ENCODE measurements at places on chromosomes 4 and X.
A peak's percentile ranks its signal among the peaks of the same experiment; 100 is the strongest.

GRCh38 chr4:164212134-164212533, 541.8 kb upstream of the SMIM31 start:
- DNase-seq, result no peak

DNA sequence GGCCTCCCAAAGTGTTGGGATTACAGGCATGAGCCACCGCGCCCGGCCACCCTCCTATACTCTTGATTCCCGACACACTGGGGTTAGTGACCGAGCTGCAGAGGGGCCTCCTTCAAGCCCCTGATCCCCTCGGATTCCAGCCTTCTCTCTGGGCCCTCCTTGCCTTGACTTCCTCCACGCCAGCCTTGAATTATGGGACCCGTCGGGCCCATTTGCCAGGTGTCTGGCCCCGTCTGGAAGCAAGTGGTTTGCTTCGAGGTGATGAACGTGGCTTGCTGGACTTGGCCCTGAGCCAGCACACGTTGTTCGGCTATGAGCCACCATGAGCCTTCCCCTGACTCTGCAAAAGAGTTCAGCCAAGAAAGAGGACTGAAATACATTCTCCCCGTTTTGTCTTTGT, 37.4 kb upstream of the GRPEL1 start:
- DNase-seq, result no peak

DNA sequence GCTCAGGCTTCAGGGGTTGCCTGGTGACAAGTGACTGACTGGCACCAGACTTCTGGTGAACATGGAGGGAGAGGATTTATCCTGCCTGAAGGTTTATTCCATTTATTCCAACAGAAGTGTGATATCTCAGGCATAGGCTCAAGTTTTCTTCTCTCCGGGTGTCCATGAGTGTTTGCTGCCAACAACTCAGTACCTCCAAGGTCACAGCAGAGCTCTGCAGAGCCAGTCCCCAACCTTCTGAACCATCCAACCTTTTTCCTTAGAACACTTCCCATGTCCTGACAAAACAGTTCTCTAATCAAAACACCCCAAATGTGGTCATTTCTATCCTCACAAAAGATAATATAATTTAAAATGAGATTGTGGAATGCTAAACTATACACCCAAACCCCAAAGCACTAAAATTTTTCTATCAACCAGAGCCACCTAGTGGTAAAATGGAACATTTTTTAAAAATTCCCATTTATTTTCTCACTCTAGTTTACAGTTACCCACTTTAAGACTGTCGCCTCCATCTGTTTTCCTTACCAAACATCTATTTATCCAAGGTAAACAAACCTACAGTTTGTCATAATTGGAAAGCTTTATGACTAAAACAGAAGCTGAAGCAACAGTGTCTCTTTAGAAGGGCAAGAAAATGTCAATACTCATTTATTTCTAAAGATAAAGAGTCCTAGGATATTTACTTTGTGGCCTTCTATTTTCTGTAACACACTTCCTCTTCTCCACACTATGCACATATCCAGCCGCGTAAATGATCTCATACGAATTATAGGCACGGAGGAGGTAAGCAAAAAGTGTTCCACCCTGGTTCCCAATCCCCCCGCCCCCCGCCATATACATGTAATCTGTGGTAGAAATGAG, 39.5 kb downstream of the TMEM154 start:
- DNase-seq, result no peak

GRCh38 chr4:76213415-76214176, at the start of gene SCARB2:
Gene SCARB2 (minus strand): TSS chr4:76213824. CDS start chr4:76213543, 281 bp downstream.
- DNase-seq, result peak; percentile 63

GRCh38 chr4:26899991-26900390, 39.4 kb downstream of the STIM2 start:
- DNase-seq, result no peak

- DNase-seq, result no peak
These were observed 367.5 kb upstream of the CTSO start for GRCh38 chr4:156321203-156321602.

DNA sequence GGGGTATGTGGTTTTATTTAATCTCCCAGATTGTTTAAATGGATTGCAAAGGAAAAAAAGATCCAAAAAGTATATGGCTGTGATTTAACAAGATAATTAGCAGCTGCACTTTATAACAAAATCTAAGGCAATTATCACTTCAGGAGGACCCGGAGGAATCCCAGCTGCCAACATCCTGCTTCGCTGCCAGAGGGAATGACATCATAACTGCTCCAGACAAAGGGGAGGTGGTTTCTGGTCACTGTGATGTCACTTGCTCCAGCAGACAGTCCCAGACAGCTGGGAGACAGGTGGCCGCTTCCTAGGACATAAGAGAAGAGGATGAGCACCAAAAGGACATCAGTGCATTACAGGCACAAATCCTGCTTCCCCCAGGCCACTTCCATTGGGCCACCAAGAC, 371.0 kb downstream of the BCOR start:
- no peak for DNase-seq

- DNase-seq, result no peak
These were observed 65.2 kb upstream of the LNX1 start for GRCh38 chr4:53656421-53656981.

DNA sequence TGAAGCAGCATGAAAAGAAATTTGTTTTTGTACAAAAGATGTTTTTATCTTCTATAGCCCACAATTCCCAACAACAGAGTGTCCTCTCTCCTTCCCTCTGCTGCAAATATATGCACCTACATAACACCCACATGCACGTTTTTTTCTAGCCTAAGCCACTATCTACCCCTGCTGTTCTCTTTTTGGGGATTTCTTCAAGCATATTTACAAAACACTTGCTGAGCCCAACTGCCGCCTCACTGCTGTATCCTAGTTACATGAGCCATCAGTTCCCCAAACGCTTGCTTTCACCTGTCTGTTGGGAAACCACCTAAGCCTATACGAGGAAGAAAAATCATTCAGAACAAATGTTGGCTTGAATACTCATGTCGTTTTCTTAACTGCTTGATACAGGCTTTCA, 127.2 kb downstream of the CHRNA9 start:
- DNase-seq, result no peak

- DNase-seq, result no peak
These were observed 22.6 kb downstream of the LAMP2 start for GRCh38 chrX:120446498-120446897.

GRCh38 chr4:38009421-38009820, 49.2 kb downstream of the PTTG2 start:
- DNase-seq, result no peak

- DNase-seq, result no peak
These were observed 59.3 kb downstream of the PSAPL1 start for GRCh38 chr4:7375427-7375826.

DNA sequence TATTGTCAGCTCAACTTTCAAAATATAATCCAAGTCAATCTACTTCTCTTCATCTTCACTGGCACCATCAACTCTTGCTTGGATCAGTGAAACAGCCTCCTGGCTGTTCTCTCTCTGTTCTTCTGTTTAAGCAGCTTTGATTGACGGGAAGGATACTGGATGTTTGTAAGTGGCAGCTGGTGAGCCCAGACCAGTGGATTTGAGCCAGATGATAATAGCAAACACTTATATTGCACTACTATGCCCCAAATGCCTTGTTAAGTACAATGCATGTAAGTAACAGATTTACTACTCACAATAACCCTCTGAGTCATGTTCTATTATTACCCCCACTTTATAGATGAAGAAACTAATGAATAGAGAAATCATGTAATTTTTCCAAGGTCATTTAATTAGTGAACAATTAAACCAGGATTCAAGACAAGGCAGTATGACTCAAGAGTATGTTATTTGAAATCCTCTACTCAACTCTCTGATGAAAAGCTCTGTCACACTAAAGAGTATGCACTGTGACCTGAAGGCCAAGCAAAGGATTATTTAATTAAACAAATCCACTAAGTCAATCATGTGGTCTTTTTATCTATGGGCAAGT, 44.8 kb downstream of the SPANXN3 start:
- no peak for DNase-seq

DNA sequence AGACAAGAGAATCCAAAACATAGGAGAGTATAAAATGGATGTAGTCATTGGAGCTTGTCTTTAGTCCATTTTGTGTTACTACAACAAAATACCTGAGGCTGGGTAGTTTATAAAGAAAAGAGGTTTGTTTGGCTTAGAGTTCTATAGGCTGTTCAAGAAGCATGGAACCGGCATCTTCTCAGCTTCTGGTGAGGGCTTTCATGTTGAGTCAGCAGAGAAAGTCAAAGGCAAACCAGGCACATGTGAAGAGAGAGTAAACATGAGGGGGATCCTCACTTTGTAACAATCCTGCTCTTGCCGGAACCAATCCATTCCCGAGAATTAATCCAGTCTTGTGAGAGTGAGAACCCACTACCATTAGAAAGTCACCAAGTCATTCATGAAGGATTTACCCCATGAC, 8.1 kb upstream of the HCCS start:
- no peak for DNase-seq

DNA sequence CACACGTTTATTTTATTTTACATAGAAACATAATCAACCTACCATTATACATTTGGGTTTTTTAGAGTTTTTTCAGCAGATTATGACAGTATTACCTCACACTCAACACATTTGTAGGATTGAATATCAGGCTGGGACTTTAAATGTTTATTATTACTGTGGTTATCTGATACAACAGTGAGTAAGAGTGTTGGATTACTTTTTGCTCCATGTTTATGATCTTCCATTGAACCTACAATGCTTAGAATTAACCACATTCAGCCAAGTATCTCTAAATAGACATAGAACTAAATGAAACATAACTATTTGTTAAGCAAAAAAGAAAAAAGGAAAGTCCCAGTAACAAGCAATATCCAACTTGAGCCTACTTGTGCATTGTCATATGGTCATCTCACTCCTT, 607.4 kb upstream of the PITX2 start:
- DNase-seq, result no peak

DNA sequence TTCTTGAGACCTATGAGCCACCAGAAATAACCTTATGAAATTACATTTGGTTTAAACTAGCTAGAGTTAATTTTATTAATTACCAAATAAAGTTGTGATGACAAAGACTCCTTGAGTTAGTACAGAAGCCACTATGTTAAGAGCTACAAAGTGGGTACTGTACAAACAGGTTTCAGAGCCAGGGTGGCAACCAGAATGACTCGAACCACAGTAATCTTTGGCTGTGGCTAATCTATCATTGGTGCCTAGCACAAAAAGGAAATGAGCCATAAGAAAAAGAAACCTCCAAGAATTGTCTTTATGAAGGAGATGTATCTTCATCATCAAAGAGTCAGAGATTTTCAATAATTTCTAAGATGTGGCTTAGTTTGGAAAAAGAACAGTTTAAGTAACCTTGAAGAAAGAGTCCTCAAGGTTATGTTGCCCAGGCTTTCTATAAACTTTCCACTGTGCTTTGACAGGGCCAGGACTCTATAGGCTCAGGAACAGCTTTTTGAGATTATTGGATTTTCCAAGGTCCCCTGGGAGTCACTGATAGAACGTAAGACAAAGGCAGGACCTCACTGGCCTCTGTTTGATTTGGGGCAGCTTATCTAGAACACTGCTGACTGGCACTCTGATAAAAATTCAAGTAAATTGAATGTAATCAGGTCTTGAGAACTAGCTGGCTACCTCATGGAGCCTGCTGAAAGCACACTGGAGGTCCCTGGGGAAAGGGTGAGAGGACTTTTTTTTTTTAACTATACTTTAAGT, 777.7 kb downstream of the STIM2 start:
- DNase-seq, result no peak

DNA sequence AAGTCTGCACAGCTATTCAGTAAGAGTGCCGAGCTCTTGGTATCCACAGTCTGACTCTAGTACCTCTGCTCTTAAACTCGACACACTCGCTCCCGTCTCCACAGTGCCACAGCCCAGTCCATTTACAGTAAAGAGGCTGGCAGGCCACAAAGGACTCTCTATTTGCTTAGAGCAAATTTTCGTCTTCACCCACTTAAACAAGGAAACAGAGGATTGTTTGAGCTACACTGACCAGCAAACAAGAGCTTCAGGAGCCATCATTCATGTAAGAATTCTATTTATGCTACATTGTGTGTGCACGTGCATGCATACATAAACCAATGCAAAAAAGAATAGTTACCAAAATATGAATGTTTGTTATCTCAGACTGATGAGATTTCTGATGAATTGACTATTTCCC, 290.2 kb downstream of the USP46 start:
- DNase-seq, result no peak

GRCh38 chr4:57287687-57288604, 177.8 kb upstream of the IGFBP7 start:
- DNase-seq, result no peak

DNA sequence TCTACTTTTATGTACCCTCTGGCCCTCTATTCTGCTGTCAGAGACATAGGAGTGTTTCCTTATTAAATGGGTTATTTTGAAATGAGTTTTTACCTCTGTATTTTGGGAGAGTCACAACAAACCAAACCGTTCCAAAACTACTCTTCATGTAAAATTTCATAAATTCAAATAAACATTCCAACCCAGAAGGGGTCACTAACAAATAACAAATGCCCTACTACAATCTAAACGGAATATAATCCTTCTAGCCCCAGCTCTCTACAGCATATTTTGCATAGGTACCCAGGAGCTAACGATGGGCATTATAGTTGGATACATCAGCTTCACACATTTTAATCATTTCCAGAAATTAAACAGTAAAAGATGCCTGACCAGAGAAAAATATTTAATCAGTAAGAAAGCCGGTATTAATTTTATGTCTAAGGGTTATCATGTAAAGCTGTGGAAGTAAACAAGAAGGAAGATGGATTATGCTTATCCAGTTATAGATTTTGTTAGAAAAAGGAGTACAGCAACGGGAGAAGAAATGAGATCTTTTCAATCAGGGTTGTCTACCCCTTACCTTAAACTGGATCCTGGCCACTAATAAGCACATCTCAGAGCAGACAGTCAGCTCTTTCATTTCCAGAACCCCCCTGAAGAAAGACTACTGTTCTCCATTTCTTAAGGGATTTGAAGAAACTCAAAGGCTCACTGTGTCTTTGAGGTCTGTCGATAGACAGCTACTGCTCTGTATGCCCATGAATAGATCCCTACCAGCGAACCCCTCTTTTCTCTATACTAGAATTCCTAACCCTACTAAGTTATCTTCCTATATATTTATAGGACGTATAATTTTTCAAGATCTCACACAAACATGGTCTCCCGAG, 1.2 kb downstream of the UGDH start:
- DNase-seq, result no peak

- no peak for DNase-seq
These were observed 11.8 kb downstream of the SCD5 start for GRCh38 chr4:82786828-82787227.

- DNase-seq, result no peak
These were observed 345.7 kb upstream of the HS3ST1 start for GRCh38 chr4:11774346-11774745.

DNA sequence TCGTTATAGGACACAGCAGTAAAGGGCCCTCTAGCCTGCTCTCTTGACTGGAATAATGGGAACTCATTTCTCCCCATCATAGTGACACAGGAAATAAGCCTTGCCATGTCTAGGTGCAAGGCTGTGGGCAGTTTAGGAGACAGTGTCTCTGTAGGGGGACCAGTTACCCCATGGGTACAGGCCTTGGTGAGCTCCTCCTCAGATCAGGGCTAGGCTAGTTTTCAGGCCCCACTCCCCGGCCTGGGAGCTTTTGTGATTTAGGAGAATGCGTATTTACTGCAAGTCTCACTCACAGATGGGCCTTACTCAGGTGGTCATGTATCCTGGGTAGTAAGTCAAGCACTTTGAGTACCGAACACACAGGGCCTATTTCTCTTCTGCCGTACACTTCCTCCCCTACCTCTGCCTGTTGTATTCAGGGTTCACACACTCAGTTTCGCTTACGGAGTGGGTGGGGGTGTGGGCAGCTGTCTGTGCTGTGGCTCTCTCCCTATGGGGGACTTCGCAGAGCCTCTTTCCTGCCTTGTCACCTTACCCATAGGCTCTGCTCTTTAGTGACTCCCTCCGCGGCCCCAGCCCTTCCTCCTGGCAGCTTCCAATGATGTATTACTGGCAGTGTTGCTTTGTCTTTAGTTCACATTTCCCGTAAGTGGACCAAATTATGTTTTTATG, 34.2 kb downstream of the FAM193A start:
- peak; percentile 50 for DNase-seq
